ENCODE measurements at places on chromosomes 16 and 17. TPM values are rescaled to one million over a fixed set of nuclear protein-coding genes. Genes with fewer than 3 reads are reported as not detected.

DNA sequence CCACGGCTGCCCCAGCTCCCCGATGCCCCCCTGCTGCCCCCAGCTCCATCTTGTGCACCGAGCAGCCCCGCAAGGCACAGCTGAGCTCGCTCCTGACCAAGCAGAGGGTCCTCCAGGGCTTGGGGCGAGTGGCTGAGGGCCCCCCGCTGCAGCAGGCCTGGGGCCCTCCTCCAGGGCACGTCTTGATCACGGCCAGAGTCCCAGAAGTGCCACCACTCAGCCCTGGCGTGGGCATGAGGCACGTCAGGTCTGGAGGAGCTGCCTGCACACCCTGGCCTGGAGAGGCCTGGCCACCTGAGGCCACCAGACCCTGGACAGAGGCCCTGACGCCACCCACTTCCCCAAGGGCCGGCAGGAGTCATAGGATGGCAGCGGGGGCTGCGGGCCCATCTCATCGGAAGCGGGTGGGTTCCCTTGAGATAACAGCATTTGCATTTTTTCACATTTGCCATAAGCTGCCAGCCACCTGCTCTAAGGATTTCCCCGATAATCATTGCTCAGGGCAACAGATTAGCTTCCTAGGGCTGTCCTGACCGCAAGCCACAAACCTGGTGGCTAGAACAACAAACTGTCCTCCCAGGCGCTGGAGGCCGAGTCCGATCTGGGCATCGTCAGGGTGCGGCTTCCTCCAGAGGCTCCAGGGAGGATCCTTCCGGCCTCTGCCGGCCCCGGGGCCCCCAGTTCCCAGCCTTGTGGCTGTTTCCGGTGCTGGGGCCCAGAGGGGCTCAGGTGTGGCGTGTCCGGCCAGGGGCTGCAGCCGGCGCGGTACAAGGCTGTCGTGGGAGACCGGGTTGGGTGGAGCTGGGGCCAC lies 23.9 kb upstream of the C1QTNF8 start:
- DNase-seq: peak; percentile 27

Gene C17orf78
- total RNA-seq: not detected

Gene POLR2A
- total RNA-seq: 81.4 TPM

Gene MYADML2
- total RNA-seq: not detected
